ENCODE measurements at places on chromosomes 3 and 15.

DNA sequence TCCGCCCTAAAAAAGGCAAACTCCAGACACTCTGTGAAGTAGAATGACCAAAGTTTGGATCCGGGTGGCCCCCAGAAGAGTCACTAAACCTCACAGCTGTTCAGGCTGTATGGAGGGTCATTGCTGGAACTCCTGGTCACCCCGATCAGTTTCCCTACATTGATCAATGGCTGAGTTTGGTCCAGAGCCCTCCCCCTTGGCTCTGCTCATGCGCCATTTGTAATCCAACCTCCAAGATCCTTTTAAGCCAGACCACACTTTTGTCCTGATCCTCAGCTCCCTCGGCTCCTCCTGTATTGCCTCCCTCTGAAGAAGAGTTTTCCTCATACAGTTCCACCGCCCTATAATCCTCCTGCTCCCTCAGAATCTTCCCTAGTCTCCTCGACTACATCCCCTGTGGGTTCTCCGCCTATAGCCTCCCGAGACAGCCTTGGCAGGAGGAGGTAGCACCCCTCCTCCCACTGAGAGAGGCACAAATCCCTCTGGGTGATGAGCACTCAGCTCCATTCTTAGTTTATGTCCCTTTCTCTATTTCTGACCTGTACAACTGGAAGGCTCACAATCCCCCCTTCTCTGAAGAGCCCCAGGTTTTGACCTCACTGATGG, 42.2 kb downstream of the ZBTB11 start:
- no peak for DNase-seq

GRCh38 chr3:59300733-59301132, 250.9 kb upstream of the CFAP20DC start:
- DNase-seq: no peak

DNA sequence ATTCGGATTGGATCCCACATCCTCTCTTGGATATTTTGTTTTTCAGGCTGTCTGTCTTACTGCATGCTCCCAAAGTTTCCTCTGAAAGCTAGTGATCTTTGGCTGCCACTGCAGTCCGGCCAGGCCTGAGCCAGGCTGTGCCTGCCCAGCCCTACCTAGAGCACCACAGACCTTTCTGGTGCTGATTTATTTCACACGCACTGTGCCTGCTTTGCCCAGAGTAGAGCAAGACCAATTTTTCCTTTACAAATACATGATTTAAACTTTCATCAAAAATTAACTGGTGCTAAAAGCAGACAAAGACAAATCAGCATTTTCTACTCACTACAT, 28.0 kb upstream of the NDUFB4 start:
- no peak for DNase-seq

DNA sequence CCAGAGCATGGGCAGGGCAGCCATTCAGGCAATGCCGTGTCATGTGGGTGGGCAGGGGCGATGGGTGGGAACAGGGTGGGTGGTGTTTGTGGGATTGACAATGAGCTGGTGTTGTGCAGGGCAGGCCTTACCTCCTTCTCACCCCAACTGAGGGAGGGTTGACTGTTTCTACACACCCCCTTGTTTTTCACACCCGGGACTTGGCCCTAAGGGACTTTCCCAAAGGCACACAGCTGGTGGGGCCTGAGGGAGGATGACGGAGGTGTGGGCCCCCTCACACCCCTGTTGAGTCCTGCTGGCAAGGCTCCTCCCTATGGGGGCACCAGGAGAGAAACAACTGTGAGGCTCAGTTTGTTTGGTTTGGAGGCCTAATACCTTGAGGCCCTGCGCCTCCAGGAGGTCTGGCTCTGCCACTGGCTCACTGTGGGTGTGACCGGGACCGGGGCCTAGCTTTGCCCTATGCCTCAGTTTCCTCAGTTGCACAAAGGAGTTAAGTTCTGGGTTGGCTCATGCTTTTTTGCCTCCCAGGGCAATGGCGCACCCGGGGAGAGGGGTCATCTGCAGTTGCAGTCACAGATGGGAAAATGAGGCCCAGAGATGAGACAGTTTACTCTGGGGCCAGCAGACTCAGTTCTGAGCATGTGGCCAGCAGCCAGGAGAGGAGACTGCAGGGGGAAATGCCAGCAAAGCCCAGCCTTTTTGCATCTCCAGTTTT, 5.1 kb upstream of the DNAH1 start:
- no peak for DNase-seq

GRCh38 chr3:100871306-100871705, 121.9 kb downstream of the ABI3BP start:
- DNase-seq: no peak

DNA sequence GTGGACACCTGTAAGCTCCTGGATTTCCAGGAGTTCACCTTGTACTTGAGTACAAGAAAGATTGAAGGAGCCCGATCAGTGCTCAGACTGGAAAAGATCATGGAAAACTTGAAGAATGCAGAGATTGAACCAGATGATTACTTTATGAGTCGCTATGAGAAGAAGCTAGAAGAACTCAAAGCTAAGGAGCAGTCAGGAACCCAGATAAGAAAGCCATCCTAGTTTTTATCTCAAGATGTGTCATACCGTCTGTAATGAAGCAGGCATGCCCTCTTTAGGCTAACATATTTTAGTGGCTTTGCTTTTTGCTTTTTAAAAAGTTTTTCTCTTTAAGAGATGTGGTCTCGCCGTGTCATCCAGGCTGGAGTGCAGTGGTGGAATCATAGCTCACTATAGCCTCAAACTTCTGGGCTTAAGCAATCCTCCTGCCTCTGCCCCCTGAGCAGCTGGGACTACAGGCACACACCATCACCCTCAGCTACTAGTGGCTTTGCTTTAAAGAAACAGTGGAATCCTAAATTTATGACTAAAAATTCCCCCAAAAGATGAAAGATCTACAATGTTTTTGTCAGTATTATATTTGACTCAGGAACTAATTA, 28.1 kb downstream of the EXOG start:
- DNase-seq: no peak

DNA sequence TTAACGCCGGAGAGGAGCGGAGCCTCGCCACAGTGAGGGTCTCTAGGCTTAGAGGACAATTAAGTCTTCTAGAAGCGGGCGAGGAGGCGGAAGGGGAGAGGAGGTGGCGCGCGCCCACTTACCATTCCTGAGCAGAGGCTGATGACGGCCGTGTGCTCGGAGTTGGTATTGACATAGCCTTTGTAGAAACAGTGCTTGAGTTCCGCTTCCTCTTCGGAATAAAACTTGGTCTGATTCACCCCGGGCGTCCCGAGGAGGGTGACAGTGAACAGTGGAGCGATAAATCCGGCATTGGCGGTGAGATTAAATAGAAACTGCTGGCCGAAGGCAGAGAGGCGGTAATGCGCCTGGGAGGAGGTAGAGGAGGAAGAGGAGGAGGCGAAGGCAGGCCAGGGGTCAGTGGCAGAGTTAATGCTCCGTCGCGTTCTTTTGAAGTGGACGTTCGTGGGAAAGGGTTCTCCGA, 1.3 kb downstream of the ADAMTS9 start:
- peak; percentile 43 for DNase-seq

- DNase-seq: no peak
Observed at GRCh38 chr3:77456431-77456830, 416.5 kb downstream of the ROBO2 start.
